ENCODE measurements at places on chromosomes 5 and 9.

DNA sequence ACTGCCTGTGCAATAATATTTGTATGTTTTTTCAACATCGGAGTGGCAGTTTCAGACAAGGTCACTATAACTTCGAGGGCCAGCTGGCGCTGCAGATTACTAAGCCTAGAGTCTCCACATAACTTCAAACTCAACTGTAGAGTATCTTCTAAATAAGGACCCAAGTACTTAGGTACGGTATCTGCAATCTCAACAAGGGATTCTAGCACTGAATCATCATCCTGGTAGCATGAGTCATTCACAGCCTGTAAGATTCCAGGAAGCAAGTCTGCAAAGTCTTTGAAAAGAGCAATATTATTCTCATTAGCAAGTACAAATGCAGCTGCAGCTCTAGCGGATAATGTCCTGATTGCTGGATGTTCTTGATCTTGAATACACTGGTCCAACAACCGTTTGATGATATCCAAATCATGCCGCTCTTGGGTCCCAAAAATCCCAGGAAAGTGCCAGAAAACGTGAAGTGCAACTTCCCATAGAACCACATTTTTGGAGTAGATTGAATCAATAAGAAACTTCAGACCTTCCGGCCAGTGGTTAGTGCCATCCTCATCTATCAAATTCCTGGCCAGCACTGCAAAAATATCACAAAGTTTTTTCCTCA is 654 bp downstream of the RANBP6 start:
- DNase-seq, result no peak

DNA sequence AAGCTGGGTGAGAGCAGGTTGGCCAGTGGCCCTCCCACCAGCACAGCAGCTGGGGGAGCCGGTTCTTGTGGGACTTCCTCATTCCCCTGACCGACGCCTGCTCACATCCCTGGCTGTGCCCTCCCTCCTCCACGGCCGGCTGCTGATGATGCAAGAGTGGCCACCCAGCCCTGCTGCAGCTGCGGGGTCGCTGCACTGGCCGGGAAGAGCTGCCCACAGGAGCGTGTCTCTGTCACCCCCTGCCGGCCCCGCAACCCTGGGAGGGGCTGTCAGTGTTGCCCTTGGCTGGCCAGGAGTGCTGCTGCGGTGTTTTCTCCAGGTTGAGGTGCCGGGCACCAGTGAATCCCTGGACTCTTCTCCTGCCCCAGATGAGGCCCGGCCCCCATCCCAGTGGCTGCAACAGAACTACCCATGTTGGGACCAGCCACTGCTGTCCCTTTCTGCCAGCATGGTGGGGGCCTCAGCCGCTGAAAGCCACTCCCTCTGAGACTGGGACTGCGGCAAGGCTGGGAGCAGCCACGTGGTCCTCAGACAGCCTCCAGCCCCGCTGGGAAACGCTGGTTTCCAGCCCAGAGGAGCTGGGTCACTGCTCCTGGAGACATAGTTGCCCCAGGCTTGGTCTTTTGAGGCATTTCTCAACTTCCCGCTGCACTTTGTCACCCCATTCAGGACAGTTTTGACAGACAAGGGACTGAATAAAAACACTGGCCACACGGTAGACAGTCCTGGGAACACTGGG is 739 bp downstream of the CARD9 start:
- no peak for DNase-seq

GRCh38 chr5:41598011-41598410 is 87.6 kb upstream of the PLCXD3 start:
- DNase-seq, result no peak

- no peak for DNase-seq
Observed at GRCh38 chr9:29160763-29161353, 1587.6 kb upstream of the C9orf72 start.

GRCh38 chr5:155254399-155254798 is 240.8 kb downstream of the KIF4B start:
- no peak for DNase-seq
